ENCODE measurements at places on chromosomes 4 and X.

GRCh38 chr4:87939978-87940690 lies 35.4 kb upstream of the SPP1 start:
- DNase-seq: peak; percentile 21

GRCh38 chr4:169900241-169900845 lies 125.9 kb downstream of the MFAP3L start:
- DNase-seq: no peak

GRCh38 chr4:155734065-155734464 lies 24.8 kb upstream of the GUCY1B1 start:
- DNase-seq: no peak

DNA sequence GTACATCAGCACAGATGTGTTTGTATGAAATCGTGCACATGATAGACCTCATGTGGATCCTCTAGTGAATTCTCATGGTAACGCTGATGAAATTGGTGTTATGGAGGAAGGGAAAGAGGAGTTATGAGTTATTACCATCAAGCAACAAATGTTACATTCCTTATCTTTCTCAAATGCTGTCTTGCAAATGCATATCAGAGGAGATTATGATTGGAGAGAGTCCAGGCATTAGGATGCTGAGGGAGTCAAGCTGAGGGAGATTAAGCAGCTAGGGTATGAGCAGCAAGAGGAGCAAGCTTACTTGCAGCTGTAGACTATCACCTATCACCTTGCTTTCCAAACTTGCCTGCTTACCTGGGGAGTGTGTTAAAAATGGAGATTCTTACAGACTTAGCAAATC lies 36.8 kb upstream of the SFRP2 start:
- no peak for DNase-seq

GRCh38 chrX:71095981-71096759 lies 519 bp downstream of the FOXO4 start:
- DNase-seq: peak; percentile 82

DNA sequence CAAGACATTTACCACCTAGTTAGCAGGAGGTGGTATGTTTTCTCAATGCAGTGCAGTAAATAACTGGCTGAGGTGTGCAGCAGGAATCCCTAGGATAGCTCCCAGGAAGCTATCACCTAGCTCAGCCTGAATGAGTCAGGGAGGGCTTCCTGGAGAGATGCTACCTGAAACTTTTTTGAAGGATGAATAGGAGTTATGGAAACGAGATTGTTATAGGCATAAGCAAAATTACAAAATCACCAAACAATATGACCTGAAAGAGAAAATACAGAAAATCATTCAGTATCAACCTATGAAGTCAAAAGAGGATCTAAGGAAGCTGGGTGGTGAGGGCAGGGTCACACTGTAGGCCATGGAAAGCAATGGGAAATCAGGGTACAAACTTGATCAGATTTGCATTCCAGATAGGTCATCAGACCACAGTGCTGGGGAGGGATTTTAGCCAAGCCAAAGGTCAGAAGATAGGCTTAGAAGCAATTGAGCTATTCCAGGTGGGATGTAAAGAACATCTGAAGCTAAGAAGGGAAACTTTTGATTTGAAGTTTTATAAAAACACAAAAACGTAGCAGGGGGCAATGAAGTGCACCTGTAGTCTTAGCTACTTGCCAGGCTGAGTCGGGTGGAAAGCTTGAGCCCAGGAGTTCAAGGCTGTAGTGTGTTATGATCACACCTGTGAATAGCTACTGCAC lies 11.3 kb downstream of the AREG start:
- DNase-seq: no peak

DNA sequence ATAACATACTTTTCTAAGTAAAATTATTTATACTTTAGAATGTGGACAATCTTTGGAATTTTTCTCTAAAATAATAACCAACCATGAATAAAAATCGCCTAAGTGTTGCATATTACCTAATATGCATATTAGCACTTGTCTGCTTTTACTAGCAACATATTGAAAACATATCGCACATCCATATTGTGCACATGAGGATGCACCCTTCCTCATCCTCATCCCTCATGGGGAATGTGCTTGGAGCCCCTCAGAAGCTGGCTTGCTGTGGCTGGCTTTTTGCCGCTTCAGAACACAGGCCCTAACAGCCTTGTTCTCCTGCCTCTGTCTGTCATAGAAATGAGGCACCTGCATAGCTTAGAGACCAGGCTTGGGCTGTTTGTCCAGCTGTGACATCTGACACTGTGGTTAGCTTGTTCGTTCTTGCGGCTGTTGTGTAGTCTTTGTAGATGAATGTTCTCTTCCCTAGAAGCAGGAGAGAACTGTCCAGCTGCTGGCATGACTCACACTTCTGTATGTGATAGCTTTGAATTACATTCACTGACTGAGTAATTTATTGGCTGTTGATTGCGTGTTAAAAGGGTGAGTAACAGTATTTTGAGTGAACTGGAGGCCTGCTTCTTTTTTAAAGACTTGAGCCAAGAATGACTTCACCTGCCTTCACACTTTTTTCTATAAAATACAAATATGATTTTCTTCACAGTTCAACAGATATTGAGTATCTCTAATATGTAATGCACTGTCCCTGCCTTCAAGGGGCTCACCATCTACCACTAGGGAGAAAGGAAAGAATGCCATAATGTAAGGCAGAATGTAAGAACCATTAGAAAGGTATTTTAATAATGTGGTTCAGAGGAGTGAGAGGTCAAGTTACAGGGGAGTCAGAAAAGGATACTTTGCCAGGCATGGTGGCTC lies 81.9 kb downstream of the HMGB2 start:
- DNase-seq: no peak

GRCh38 chrX:21725496-21725895 lies 32.4 kb downstream of the SMPX start:
- no peak for DNase-seq

DNA sequence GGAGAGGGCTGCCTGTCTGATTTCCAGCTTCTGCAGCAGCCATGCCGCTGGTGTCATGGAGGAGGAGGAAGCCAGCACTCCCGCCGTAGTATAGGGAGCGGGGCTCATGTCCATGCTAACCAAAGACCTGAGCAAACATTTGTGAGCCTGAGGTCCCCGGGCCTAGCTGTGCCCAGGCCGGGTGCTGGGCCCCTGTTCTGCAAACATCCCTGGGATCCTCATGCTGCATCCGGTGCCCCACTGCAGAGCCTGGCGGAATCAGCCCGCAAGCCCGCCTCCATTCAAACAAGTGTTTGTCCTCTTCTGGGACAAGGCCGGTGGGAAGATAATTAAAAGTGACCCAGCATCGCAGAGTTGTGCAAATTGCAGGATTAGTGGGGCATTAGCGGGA lies 106.3 kb downstream of the SORCS2 start:
- DNase-seq: no peak

DNA sequence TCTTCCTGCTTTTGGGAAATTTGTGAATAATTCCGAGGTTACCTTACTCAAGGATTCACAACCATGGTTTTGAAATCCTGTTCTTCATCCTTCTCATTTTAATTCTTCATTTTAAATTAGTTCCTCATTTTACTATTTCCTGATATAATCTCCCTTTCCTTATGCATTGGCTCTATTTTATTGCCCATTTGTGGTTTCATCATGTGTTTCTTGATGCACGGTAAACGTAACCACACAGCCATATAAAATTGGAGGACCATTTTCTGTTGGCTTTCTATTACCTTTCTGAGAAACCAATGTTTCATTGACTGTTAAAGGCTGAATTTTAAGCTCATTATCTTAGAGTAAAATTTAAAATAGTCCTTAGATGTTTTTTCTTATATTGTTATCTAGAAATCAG lies 100.3 kb upstream of the NDST4 start:
- no peak for DNase-seq

DNA sequence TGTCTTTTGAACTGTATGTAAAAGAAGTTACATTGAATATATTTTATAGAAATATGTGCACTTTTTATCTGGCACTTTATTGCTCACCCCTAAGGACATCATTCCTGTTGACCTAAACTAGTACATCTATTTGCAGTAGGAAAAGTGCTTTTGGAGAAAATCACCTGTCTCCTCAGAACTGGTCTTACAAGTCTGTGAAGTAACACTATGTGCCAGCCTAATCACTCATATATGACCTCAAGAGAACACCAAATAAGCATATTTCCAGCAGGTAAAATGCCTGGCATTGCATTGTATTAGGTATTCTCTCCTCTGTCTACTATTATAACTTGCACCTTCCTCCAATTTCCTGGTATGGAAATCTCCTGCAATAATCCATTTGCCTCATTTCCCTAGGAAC lies 4.0 kb upstream of the GASK1B start:
- DNase-seq: no peak

DNA sequence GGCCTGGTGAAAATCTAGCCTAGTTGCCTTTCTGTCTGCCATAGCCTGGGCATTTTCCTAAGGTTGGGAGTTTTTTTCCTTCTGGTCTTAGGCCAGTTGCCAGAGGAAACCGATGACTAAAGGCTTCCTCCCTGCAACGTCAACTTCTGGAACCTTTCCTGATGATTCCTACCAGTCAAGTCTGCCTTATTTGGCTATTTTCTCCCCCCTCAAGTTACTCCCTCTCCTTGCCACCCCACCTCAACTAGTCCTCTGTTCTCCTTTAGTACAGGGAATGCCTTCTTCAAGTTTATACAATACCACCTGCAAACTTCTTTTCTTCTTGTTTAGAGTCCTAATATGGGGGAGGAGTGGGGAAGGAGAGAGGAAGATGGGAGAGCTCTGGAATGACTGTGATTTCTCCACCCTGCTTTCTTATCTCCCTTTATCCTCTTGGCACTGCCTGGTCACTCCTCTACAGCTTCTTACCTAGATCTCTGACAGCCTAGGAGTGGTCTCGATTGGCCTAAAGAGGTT lies 10.6 kb downstream of the MSN start:
- no peak for DNase-seq

DNA sequence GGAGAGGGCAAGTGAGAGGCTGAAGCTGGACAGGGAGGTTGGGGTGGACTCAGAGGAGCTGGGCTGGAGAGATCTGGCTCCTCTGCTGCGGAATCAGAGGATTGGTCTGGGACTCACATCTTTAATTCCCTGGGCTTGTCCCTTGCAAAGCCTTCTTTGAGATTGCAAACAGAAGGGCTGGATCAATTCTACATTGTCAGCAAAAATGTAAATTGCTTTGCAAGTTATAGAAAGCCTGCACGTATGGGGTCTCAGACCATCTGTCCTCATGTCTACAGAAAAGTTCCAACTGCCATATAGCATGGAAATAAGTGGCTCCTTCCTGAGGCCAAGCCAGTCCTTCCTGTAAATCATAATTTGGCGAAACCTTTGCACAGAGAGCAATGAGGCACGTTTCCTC lies 449.6 kb downstream of the UBE2NL start:
- DNase-seq: no peak

- DNase-seq: no peak
Observed at GRCh38 chrX:144335402-144335801, 451.5 kb downstream of the UBE2NL start.

- no peak for DNase-seq
Observed at GRCh38 chr4:33948921-33949320, 2295.4 kb downstream of the ARAP2 start.

GRCh38 chr4:149881744-149882143 lies 66.1 kb upstream of the IQCM start:
- no peak for DNase-seq

DNA sequence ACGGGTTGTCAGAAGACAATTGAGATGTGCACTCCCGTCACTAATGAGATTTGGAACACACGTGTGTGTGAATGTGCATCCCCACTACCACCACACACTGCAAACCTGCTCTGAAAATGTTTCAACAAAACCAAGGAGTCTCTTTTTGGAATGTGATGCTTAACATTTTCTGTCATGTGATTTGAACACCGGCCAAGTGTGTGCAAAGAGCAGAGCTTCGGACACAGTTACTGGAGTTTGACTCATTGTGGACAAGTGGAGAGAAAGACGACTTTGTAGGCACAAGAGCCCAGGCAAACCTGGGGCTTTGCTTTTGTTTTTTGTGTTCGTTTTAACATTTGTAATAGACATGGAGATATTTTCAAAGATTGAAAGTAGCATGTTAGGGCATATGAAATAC lies 49.2 kb downstream of the CCKAR start:
- no peak for DNase-seq

- no peak for DNase-seq
Observed at GRCh38 chr4:10496200-10496599, 39.0 kb upstream of the ZNF518B start.

DNA sequence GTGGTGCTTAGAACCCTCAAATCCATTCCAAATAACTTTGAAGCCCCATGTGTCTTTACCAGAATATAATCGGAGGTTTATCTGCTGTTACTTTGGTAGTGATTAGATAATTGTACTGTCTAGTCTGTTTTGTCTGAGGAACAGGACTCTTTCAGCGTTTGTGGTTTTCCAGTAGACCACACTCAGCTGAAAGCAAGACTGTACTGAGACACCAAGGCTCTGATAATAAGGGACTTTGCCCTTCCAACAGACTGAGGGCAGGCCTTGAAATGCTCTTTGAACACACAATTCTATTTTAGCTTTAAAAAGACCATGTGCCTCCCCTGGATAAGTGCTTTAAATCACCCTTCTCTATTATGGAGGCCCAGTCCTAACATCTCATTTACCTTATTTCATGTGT lies 76.1 kb downstream of the KLHL8 start:
- DNase-seq: no peak

DNA sequence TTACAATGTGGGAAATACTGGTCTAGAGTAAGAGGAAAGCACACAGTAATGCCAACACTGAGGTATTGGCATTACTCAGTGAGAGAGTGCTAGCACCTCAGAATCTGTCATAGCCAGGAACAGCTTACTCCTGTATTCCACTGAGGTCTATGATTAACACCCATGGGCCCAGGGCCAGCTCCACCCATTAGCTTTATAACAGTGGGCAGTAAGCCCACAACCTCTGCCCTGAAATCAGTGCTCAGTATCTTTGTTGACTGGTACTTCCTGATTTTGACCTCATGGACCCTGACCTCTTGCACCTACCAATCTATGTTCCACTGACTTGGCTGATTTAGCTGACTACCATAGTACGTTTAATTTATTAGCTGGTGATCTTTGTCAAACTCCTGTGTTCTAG lies 56.1 kb downstream of the LANCL3 start:
- no peak for DNase-seq

DNA sequence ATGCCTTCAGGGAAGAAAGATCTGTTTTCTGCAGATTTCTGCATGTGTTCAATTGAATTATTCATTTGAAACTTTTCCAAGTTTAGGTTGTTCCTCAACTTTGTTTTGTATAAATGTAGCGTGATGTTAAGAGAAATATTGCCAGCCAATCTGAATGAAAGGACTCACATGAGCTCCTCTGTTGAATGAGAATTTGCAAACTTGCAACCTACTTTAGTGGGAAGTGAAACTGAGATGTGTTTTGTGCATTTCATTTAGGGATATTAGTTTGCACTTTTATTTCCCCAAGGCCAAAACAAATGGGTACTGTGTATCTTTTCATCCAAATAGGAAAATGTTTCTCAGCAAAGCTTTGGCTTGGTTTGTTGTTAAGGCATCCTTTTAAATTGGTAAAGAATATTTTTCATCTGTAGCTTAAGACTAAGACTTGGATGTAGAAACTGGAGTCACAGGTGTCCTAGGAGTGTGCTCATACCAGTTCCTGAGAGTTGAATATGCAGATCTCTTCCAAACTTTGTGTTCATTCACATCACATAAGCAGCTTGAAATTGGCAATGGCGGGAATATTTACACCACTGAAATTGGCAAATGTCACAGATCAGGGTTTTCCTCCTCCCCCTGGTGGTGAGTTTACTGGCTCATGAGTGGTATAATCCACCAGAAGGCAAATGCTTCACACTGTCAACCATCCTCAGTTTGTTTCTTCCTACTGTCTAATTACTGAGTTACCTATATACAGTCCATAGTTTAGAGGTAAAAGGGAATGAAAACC lies 193.6 kb upstream of the BANK1 start:
- DNase-seq: peak; percentile 11

Data from HAP-1 (cell line).